ENCODE measurements at places on chromosomes 11 and 22.

DNA sequence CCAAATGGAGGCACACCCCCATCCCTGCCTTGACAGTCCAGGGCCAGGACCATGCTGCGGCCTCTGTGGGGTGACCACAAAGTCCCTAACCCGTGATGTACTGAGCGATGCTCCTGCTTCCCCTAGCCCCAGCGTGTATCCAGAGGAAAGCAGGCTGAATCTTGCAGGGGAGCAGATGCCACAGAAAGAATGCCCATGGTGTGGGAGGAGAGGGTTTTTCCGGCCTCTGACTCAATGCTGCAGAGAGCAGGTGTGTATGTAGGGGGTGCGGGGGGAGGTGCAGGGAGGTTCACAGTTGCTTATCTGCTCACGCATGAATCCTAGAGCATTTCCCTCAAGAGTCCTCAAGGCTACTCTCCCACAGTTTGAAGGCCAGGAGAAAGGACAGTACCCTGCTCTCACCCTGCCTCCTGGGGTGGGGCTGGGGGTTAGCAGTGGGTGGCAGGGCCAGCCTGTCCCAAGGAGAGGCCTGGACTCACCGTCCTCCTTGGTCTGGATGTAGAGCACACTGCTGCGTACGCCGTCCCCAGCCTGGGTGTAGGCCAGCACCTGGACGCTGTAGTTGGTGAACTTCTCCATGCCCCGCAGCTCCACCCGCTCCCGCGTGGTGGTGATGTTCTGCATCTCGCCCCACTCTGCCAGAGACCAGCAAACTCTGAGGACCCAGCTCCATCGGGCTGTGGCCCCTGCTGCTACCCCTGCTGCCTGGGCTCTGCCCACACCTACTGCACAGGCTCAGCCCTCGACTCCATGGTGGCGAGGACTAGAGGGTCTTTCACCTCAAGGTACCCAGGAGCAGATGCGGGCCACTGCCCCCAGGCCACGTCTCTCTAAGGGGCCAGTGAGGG, 130.8 kb downstream of the CEP164 start:
- DNase-seq, result peak; percentile 39

DNA sequence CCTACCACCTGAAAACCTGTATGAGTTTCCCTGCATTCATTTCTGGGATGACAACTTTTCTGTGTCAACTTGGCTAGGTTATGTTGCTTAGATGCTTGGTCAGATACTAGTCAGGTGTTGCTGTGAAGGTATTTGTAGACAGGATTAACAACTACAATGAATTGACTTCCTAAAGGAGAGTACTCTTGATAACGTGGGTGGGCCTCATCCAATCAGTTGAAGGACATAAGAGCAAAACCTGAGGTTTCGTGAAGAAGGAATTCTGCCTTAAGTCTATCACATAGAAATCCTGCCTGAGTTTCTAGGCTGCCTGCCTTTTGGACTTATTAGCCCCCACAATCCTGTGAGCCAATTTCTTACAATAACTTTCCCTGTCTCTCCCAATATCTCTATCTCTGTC, 81.2 kb upstream of the TBCEL start:
- no peak for DNase-seq

DNA sequence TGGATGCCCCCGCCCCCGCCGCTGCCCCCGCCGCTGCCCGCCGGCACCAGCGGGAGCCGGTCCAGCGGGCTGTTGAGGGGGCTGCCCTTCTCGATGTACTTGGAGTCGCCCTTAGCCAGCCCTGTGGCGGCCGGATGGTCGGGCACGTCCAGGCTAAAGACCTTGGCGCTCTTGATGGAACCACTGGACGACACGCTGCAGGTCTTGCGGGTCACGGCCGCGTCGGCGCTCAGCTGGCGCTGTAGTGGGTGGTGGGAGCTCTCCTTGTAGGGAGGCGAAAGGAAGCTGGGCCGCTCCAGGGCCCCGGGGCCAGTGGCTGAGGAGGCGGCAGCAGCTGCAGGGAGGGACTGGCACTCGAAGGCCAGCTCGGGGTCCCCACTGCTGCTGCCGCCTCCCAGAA, 53.8 kb downstream of the ELFN2 start:
- DNase-seq, result no peak

DNA sequence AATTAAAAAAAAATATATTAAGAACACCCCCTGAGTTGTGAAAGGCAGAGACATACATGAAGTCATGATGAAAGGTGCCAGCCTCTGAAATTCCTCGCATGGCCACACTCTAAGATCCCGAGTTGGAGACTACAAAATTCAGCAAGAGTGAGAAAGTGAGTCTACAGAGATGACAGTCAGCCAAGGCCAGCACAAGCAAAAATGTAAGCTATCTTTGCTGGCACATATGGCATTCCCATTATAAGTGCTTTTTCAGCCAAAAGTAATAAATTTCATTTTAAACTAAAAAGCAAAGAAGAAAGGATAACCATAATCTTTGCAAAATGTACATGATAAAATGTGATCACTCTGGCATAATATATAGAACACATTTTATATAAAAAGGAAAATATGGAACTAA, 40.6 kb downstream of the FANCF start:
- DNase-seq, result no peak

- peak; percentile 37 for DNase-seq
These were observed 64.9 kb downstream of the NAV2 start for GRCh38 chr11:19777377-19778102.

- no peak for DNase-seq
These were observed 495.0 kb downstream of the BRD1 start for GRCh38 chr22:49332691-49333090.

GRCh38 chr11:96004862-96005261, 81.0 kb upstream of the MTMR2 start:
- no peak for DNase-seq

GRCh38 chr11:78438298-78438975, 20.8 kb upstream of the GAB2 start:
- DNase-seq, result no peak

- DNase-seq, result no peak
These were observed 10.7 kb downstream of the TOP3B start for GRCh38 chr22:21971858-21972275.

- no peak for DNase-seq
These were observed 3.6 kb downstream of the SHISAL1 start for GRCh38 chr22:44309137-44309536.

DNA sequence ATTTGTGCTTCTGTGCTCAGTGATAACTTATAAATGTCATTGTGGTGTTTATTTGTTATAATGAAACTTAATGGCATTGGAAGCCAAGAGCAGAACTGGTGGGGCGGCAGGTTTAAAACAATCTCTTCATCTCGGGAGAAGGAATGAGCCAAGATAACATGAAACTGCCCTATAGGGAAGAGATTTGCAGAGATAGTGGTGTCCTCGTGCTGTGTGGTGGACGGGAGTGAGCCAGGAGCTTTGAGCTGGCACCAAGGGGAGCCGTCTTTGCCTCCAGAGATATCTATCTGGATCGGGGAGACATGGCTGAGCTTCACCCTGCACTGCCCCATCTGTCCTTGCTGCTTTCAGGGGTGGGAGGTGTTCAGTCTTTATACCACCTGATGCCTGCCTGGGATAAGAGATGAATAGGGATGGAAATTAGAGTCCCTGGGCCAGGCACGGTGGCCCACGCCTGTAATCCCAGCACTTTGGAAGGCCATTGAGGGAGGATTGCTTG, 189.6 kb downstream of the ST3GAL4 start:
- DNase-seq, result no peak

- DNase-seq, result no peak
These were observed 75.4 kb upstream of the PPARA start for GRCh38 chr22:46074771-46075551.

DNA sequence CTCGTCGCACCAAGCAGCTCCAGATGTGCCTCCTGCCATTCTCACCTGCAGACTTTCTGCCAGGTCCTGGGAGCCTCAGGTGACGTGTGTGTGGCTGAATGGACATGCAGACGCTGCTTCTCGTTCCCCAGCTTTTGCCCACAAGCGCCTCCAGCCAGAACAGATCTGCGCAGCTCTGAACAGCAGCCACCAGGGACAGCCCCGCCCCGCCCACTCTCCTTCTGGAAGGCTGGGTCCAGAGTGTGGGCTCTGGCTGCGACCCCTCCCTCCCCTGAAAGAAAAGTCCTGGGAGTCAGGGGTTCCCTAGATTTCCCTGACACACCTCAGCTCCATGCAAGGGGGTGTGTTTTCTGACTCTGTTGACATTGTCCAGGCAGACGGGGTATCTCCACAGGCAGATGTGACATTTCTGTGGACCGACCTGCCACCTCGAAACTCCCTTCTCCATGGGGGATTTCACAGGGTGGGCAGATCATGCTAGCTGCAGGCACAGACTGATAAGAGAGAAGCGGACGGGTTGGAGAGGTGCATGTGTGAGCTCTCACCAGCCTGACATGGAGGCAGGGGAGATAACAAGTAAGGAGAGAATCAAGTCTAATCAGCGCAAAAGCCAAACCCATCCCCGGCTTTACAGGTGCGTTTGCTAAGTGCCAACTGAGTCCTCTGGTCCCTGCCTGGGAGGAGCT, 19.8 kb downstream of the SLCO2B1 start:
- DNase-seq, result no peak

- no peak for DNase-seq
These were observed 86.1 kb upstream of the HORMAD2 start for GRCh38 chr22:29994027-29994715.

DNA sequence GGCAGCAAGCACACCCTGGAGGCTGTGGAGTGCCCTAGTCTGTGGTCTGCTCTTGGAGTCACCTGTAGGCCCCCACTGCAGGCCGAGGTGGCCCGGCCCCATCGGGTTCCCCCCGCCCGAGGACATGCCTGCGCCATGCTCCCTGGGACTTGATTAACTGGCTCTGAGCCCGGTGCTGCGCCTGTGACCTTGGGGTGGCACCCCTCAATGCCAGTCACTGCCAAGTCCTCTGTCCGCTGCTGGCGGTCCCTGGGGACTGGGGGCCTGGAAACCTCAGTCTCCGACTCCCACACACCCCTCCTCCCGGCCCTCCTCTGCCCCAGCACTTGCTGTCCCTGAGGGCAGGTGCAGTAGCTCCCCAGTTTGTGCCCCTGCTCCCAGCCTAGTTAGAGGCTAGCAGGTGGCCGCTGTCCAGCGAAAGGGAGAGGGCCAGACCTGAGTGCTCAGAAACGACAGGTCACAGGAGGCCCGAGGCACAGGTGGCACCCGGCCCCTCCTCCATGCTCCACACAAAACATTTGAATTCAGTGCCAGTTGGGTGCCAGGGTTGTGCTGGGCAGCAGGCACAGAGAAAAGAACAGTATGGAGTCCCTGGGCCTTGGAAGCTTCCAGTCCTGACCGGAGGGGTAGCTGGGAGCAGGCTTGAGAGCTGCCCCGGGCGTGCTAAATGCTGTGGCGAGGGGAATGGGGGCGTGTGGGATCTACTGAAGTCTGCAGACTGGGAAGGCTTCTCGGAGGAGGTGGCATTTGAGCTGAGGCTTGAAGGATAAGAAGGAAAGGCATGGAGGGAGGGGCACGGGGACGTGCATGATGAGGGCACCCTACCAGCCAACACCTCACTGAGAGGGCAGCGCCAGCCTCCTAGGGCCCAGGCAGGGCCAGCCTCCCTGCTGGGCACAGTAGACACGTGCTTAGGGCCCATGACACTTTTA, 16.4 kb upstream of the FLRT1 start:
- DNase-seq, result no peak
